ENCODE measurements at places on chromosomes 5 and 9.

GRCh38 chr5:138467711-138468132, 2.4 kb downstream of the EGR1 start:
- no peak for DNase-seq

GRCh38 chr5:53480416-53481158, at the start of gene FST:
TSS of gene FST (plus strand) at chr5:53480629. CDS start at chr5:53480792, 163 bp downstream.
- no peak for DNase-seq

- no peak for DNase-seq
Measured at GRCh38 chr5:103223031-103223955, 35.3 kb upstream of the MACIR start.

DNA sequence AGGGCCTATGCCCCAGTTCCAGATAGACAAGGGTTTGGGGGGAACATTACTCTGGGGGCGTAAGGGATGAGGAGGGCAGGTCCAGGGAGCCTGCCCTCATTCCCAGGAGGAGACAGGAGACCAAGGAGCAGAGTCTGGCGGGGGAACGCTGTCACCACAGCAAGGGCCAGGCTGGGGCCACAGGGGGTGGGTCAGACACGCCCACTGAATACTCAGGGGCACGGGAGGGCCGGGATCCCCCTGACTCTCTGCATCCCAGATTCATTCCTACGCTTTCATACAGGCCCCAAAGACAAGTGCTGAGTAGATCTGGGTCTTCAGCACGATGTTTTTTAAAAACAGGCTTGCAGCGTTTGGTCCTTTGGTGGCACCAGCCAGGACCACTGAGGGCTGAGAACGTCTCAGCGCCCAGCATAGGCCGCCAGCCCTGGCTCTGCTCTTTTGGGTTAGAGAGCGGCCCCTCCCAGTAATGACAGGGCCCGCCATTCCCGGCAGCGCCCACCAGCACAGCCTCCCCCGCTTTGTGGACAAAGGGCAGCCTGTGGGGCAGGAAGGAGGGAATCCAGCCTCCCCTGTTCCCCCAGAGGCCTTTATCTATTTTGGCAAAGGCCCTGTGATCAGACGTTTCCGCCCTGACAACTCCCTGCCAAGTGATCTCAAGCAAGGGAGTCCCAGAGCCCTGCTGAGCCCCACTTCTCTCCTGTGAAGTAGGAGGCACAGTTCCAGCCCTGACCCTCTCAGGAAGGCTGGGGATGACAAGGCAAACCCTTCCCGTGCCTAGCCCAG, 24.9 kb downstream of the NEK6 start:
- no peak for DNase-seq

GRCh38 chr5:42564689-42565356, 141.6 kb downstream of the GHR start:
- no peak for DNase-seq

DNA sequence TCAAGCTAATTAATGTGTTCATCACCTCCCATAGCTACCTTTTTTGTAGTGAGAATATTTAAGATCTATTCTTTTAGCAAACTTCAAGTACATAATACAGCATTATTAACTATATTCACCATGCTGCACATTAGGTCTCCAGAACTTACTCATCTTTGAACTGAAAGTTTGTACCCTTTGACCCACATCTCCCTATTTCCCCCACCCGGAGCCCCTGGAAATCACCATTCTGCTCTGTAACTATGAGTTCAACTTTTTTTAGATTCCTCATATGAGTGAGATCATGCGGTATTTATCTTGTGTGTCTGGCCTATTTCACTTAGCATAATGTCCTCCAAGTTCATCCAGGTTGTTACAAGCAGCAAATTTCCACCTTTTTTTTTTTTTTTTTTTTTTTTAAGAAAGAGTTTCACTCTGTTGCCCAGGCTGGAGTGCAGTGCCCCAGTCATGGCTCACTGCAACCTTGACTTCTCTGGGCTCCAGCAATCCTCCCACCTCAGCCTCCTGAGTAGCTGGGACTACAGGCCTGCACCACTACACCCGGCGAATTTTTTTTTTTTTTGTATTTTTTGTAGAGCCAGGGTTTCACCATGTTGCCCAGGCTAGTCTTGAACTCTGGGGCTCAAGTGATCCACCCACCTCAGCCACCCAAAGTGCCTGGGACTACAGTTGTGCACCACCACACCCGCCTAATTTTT, 100.4 kb upstream of the SAP30L start:
- DNase-seq: no peak

- no peak for DNase-seq
Measured at GRCh38 chr5:76733049-76733417, 17.1 kb downstream of the F2R start.

GRCh38 chr5:163189023-163189553, 248.3 kb upstream of the CCNG1 start:
- DNase-seq: no peak

DNA sequence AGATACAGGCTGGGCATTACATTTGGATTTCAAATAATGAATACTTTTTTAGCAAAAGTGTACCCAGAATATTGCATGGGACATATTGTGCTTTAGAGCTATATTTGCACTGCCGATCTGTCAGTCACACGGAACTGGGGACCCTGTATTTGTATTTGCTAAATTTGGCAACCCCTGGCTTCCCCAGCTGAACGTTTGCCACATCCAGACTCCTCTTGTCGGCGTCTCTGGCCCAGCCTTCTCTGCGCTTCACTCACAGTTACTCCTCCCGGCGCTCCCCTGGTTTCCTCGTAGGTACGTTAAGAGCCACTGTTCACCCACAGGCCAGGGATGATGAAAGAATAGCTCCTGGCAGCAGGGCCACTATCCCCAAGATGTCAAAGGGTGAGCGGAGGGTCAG, 58.7 kb downstream of the NSUN2 start:
- DNase-seq: no peak

DNA sequence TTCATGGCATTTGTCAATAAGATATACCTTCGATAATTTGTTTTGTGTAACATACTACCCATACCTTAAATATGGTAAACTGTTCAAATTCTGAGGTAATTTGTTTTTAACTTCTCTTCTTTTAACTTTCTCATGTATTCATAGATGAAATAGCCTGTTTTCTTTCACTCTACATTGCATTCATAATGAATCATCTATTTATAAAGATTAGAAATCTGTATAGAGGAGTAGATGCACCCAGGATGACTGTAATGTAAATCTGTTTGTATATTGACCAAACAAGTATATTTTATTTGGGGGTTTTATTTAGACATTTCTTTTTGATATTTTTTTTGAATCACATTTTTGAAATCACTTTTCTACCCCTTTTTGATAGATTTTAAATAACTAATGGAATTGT, 144.6 kb downstream of the CD180 start:
- DNase-seq: no peak

- no peak for DNase-seq
Measured at GRCh38 chr5:9194509-9194908, 351.4 kb downstream of the SEMA5A start.

GRCh38 chr5:54761213-54761701, 224.1 kb downstream of the ESM1 start:
- no peak for DNase-seq

DNA sequence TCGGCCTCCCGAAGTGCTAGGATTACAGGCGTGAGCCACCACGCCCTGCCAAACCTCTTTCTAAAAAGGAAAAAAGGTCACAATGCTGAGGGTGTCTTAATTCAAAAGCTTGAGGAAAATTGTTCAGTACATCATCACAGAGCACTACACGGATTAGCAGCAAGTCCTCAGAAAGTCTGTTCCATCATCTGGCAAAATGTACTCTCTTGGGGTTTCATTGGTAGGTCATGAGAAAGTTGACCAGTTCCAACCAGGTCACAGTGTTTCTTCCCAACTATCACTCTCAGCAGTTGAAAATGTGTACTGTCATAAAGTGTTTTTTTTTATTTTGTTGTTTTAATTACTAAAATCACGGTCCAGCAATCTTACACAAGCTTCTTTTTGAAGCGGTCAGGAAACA, 299.6 kb downstream of the FBXL7 start:
- DNase-seq: no peak

DNA sequence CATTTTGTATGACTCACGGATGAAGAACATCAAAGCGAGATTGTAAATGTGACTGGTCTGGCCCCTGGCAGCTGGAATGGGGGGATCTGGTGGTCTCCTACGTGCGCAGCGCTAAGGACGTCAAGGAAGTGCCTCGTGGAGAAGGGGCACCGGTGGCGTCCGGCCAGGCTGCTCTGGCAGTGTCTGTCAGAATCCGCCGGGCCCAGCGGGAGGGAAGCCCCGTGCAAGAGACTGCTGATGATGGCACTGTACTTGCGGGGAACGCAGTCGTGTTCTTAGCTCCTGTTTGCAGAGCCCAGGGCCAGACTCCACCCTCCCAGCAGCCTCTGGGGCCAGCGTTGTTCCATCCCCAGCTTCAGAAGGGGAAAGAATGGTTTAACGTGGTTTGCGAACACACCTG, 75.5 kb downstream of the COL5A1 start:
- DNase-seq: no peak

DNA sequence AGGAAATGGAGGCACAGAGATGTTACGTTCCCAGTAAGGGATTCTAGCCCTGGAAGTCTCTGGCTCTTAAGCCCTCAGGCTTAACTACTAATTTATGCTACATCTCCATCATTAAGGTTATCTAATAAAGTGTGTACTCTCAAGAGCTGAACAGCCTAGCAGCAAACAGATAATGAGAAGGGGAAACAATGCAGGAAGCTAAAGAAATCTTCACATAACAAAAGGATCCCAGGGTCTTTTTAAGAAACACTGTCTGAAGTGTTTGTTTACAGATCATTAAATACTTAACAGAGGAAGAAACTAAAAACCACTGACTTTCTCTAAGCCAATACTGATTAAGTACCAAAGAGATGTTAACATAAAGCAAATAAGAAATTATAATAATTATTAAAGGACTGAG, 129.0 kb downstream of the PAPPA start:
- no peak for DNase-seq

DNA sequence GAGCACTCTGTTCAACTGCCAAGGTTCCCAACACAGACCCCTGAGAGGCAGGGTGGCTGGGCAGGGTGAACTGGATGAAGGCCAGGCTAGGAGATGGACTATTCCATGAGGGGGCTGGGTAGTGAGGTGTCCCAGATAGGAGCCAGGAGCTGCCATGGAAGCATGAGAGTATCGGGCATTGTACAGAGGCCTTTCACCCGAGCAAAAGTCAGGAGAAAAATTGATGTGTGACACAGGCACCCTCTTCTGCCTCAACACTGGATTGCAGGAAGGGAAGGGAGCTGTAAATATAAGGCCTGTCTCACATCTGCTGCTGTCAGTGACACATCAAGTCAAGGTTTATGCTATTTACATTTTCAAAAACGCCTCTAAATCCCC, 74.6 kb downstream of the UBAP1 start:
- peak; percentile 19 for DNase-seq

DNA sequence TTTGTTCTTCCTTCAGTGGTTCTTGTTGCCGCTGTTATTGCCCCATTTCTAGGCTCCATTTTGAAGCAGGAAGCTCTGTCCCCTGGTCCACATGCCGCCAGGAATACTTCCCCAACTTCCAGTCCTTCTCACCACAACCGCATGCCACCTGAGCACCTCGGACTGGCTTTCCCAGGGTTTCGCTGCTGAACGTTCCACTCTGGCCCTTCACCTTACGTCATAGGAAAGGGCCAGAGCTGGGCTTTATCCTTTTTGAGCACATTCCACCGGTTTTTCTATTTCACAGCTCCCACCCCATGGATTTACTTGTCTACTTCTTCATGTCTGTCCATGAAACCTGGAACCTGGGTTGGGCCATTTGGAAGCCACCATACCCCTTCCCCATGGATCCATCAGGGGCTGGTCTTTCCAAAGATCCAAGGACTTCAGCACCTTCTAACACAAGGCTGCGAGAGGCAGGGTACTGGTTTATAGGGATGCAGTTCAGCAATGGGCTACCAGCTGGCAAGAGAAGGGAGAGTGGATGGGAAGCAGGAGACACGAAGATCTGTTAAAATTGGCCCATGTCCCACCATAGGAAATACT, 557.4 kb downstream of the BNC2 start:
- DNase-seq: no peak

DNA sequence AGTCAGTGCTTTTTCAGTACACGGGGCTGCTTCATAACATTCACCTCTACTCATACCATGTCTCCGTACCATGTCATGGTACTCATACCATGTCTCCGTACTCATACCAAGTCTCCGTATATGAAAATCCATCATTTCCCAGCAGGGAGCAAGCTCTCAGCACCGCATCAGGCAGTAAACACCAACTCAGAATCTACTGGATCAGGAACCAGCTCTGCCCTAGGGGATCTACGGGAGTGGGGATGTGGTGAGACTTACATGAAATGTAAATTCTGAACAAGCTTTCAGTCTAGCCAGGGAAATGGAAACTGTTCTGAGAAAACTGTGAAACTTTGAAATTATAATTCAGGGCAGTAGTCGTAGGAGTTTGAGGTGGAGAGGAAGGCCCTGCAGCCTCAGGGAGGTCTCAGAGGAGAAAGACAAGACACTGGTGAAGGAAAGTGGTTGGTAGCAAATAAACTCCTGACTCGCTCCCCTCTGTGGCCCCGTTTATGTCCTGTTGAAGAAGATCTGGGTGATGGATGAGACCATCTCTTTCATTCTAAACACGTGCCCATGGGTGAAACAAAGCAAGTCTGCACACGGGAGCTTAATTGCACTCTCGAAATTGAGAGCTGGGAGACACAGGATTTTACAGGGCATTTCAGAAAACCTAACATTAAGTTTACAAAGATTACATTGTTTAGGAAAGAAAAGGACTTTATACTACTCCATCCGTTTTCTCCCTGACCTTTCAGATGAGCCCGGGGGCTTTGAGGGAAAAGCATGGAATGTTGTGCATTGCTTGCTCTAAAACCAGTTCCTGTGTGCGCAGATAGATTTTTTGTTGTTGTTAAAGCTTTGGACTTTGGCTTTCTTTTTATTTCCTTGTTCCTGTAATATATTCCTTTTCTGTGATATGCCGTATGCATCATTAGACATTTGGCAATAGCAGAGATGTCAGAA, 26.8 kb downstream of the ACTBL2 start:
- DNase-seq: no peak

- no peak for DNase-seq
Measured at GRCh38 chr5:124679578-124680199, 66.8 kb downstream of the ZNF608 start.

DNA sequence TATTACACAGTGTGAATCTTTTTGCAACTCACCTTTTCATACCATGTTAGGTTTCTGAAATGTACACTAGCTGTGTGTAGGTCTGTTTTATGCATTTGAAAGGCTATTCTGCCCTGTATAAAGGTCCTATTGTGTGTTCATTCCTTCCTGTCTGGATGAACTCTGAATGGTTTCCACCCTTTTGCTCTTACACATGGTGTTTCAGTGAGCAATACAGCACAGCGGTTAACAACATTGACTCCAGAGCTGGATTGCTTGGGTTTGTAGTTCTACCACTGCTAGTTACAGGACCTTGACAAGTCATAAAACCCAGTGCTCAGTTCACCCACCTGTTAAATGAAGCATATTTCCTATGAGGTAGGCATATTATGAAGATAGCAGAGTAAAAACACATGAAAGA, 331.6 kb downstream of the ADGRV1 start:
- no peak for DNase-seq

DNA sequence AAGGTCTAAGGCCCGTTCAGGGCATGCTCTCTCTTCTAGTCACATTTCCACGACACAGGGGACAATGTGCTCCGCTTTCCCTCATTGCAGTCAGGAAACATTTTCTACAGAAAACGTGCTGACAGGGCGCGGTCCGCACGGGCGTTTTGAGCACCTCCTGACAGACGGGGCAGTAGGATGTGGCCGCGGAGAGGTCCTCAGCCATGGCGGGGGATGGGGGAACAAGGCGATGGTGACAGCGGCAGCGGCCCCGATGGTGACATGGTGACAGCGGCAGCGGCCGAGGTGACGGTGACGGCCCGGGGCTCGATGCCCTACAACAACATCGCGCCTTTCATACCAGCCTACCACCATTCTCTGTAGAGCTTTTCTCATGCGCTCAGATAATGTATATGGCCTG, 4.1 kb downstream of the PLPP1 start:
- DNase-seq: no peak

All from AML-193 (cell line).